ENCODE measurements at places on chromosomes 4 and X. TPM values are rescaled to one million over a fixed set of nuclear protein-coding genes. Genes with fewer than 3 reads are reported as not detected.

- peak; percentile 25 for DNase-seq
These were observed 122.7 kb upstream of the CBR4 start for GRCh38 chr4:169132561-169133305.

DNA sequence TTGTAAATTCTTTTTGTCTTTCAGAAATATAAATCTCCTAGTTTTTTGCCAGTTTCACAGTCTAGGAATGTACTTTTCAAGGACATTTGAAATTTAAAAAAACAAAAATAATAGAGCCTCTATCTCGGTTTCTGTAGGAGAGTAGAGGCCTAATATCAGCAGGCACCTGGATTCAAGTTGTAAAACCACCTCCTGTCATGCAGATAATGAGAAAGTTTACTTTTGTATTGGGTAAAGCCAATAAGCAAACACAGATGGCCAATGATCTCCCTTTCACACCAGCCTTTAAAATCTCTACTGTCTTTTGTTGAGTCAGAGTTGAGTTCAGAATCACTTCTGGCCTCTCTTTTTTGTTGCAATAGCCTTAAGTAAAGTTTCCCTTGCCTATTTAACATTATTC is 1499.9 kb downstream of the PCDH18 start:
- no peak for DNase-seq

DNA sequence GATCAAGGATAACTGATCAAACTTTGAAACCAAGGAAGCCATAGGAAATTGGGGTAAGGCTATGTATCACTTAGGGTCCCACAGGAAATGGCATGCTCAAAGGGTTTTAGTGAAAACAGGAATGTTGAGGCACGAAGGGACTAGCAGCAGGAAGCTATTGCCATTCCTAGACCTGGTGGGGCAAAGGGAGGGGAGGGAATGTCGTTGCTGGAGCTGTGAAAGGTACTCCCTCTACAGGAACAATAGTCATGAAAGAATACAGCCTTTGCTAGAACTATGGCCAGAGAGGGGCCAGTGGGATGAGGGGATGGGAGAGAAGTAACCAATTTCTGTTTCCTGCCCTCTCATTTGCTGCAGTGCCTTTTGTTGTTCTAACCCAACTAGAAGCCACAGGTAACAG is 11.9 kb downstream of the REPS2 start:
- no peak for DNase-seq

GRCh38 chr4:115484479-115484878 is 371.1 kb upstream of the NDST4 start:
- DNase-seq, result no peak

DNA sequence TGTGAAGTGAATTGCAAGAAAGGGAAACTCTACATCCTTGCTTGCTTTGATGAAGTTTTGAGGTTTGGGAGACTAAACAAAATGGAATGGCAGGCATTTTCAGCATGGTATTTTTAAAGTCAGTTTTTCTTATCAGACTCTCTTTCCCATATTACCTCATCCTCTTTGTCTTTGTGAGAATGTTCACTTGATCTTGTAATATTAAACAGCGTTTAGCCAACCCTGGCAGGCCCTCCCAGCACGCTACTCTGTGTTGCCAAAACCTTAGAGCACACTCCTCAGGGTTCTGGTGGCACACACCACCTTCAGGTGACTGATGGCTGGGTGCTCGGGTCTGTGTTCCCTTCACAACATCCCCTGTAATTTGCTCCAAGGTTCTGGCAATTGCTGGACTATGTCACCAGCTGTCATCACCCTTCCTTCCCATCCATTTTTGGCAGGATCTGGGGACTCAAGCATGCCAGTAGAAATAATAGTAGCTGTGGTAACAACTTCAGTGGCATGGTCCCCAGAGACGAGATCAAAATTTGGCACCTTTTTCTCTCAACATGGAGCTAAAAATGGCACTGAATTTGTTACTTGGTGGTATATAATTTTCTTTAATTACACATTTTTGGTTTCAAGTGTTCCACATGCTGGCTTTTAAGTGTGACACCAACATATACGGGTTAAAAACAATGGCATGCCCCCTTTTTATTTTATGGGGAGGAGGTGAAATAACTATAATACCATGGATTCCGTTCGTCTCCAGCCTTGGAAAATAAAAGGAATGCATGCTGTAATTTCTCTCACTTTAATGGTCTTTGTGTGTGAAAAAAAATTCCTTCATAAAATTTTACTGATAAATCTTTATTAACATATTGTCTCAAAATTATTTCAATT is 273.1 kb downstream of the DCTD start:
- DNase-seq, result no peak

DNA sequence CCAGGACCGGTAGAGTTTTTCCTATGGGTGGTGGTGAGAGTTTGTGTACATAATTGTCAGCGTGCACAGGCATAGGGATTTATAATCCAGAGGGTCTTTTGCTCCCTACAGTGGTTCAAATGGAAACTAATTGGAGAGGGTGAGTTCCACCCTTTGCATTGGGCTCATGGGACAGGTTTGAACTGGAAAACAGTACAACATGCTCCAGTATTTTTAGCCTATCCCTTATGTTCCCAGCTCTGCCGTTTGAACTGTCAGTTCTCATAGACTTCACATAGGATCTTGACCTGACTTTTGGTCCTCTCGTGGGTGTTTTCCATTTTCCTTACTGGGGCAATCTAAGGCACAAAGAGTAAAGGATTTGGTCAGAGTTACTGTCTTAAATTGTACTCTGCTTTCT is 31.8 kb downstream of the FHL1 start:
- DNase-seq, result no peak

- no peak for DNase-seq
These were observed 56.6 kb upstream of the HELT start for GRCh38 chr4:184961660-184962059.

GRCh38 chr4:6943885-6944225 is 34.2 kb downstream of the TBC1D14 start:
- no peak for DNase-seq

DNA sequence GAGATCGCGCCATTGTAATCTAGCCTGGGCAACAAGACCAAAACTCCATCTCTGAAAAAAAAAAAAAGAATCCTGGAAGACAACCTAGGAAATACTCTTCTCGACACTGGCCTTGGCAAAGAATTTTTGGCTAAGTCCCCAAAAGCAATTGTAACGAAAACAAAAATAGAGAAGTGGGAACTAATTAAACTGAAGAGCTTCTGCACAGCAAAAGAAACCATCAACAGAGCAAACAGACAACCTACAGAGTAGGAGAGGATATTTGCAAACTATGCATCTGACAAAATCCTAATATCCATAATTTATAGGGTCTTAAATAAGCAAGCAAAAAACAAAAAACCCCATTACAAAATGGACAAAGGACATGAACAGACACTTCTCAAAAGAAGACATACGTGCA is 76.5 kb upstream of the DUSP21 start:
- no peak for DNase-seq

GRCh38 chr4:177123811-177124210 is 185.9 kb upstream of the NEIL3 start:
- DNase-seq, result no peak

DNA sequence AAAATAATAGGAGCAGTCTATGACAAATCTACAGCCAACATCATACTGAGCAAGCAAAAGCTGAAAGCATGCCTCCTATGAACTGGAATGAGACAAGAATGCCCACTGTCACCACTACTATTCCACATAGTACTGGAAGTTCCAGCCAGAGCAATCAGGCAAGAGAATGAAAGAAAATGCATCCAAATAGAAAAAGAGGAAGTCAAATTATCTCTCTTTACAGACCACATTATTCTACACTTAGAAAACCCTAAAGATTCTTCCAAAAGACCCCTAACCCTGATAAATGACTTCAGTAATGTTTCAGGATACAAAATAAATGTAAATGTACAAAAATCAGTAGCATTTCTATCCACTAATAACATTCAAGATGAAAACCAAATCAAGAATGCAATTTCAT is 249.0 kb downstream of the STK32B start:
- no peak for DNase-seq

- no peak for DNase-seq
These were observed 23.3 kb downstream of the F8A3 start for GRCh38 chrX:155434906-155435743.

DNA sequence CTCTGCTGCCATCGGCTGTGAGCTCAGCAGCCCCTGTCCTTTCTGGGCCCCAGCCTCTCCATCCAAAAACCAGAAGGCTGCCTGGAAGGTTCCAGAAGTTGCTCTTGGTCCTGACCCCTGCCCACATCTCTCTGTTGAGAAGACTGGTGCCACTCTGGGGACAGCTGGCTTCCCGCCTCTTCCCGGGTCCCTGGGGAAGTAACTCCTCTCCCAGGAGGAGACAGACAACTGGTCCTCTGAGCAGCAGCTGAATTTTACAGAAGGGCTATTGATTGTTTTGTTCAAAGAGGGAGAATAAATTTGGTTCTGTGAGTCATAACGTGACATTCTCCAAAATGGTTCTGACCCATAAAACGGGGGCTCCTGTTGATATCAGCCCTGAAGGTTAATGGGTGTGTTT is 61.2 kb downstream of the TRMT44 start:
- no peak for DNase-seq

DNA sequence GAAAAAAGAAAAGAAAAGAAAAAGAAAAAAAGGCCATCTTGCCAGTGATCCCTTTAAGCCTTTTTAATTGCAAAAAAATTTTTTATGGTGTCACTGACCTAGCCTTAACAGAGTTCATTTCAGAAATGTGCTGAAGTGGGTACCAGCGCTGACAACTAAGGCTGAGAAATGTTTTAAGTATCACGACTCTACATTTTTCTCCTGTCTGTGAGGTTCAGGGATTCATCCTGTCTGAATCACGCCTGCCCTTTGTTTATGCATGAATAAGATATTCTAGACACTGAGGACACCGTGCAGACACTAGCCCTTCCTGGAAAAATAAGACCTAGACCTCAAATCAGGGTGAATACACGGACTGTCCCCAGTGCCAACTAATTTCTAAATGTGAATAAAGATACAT is 154.4 kb upstream of the NOCT start:
- DNase-seq, result no peak

DNA sequence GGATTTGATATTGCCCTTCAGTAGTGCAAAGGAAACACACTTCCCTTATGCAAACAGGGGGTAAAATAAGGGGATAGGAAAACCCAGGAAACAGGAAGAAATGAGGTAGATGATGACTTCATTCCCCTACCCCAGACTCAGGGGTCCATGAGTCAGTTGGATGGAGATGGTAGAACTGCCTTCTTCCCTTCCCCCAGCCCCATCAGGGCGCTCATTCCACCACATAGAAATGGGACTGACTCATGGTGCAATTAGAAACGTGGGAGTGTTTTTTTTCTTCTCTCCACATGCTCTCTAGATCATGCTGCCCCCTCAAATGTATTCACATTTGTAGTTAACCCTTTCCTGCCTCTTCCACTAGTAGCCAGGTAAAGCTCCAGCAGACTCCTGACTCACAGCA is 23.1 kb upstream of the ARMCX2 start:
- no peak for DNase-seq

GRCh38 chr4:98728433-98728832 is 70.0 kb upstream of the TSPAN5 start:
- no peak for DNase-seq

DNA sequence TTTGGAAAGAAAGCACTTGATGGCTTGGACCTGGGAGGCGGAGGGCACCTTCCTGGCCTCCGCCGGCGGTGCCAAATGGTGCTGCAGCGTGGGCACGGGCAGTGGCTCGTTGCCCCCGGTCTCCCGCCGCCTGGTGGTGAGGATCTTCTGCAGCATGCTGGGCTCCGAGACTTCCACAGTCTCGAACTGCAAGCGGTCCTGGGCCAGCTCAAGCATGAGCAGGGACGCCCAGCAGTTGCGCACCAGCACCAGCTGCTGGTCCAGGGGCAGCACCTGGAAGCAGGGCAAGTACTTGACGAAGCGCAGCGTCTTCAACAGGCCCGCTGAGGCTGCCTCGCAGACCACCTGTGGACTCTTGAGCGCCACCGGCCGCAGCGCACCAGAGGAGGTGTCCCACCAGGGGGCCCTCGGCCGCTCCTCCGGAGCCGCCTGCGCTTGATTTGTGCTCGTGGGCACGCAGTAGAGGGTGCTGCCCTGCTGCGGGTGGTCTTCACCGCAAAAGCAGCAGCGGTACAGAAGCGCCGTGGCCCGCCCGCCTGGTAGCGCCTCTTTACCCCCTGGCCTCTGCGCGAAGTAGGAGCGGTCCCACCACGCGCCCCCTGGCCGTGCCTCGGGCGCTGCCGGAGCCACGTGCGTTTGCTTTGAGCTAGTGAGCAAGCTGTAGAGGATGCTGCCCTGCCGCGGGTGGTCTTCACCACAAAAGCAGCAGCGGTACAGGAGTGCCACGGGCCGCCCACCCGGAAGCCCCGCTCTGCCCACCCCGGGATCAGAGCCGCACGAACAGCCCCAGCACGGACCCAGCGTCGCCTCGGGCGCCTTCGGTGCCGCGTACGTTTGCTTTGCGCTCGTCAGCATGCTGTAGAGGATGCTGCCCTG is 689 bp downstream of the NR0B1 start:
- no peak for DNase-seq

DNA sequence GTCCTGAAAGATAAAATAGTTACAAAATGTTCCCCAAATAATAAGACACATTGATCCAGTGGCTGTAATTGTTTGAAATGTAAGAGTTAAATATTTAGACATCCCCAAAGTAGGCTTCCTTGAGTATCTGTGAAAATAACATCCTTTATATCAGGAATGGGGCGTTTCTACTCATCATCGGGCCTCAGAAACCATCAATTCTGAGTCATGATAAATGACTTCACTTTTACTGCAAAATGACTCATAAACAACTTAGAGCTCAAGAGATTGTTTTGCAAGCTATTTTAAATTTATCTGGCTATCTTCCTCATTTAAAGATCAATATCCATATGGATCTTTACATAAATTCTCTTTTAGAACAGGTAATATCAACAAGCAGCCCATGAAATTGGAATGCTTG is 369.4 kb upstream of the CNKSR2 start:
- no peak for DNase-seq

- DNase-seq, result no peak
These were observed 2.4 kb upstream of the SMR3B start for GRCh38 chr4:70380578-70380977.

GRCh38 chrX:44228621-44229020 is 114.9 kb downstream of the EFHC2 start:
- DNase-seq, result no peak

GRCh38 chr4:17168571-17168970 is 270.1 kb upstream of the LDB2 start:
- DNase-seq, result peak; percentile 64

GRCh38 chr4:76803522-76803921 is 94.4 kb downstream of the SOWAHB start:
- no peak for DNase-seq

GRCh38 chr4:40918330-40918729 is 168.6 kb downstream of the NSUN7 start:
- peak; percentile 60 for DNase-seq

The KLHL13 gene
- 5.9 TPM for total RNA-seq

The HELT gene
- not detected for total RNA-seq

The SH2D1A gene
- 0.20 TPM for total RNA-seq

The USP27X gene
- total RNA-seq, result 2.7 TPM

The RXFP1 gene
- total RNA-seq, result not detected

The POLN gene
- 4.5 TPM for total RNA-seq

The XAGE1B gene
- total RNA-seq, result not detected

The BST1 gene
- total RNA-seq, result 1.9 TPM

The PRR32 gene
- not detected for total RNA-seq

The MSMO1 gene
- total RNA-seq, result 15.6 TPM

The MBNL3 gene
- 6.3 TPM for total RNA-seq

The GPRASP2 gene
- total RNA-seq, result 11.0 TPM

The ASMT gene
- not detected for total RNA-seq

The PDE5A gene
- 20.6 TPM for total RNA-seq

The CT45A5 gene
- total RNA-seq, result not detected

The COL4A6 gene
- 10.5 TPM for total RNA-seq

The SPANXN2 gene
- not detected for total RNA-seq

The RASL11B gene
- total RNA-seq, result 7.6 TPM

The MAGEE1 gene
- 2.0 TPM for total RNA-seq

The NAP1L3 gene
- 6.9 TPM for total RNA-seq

The PLAC8 gene
- total RNA-seq, result 0.79 TPM
